ENCODE measurements at places on chromosomes 1 and 21.

GRCh38 chr1:54716299-54717047 lies 812 bp downstream of the TTC4 start:
- no peak for DNase-seq

DNA sequence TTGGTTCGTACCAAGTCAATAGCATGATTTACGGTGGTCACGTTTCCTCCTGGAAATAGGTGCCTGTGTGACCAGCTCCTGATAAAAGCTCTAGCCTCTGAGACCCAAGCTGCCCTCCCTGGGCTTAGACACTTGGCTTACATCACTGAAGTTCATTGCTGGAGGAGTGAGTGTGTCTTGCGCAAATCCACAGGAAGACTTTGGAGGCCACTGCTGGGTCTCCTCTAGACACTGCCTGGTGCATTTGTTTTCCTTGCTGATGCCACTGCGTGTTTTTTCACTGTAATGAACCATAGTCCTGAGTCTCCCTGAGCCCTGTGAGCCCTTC lies 230.6 kb downstream of the DSCAM start:
- no peak for DNase-seq

- no peak for DNase-seq
These were observed 1.4 kb downstream of the TOMM20 start for GRCh38 chr1:235127203-235127602.

GRCh38 chr1:168195199-168196135 lies 16.7 kb downstream of the TIPRL start:
- no peak for DNase-seq

- no peak for DNase-seq
These were observed 12.8 kb downstream of the PMVK start for GRCh38 chr1:154923695-154924094.

DNA sequence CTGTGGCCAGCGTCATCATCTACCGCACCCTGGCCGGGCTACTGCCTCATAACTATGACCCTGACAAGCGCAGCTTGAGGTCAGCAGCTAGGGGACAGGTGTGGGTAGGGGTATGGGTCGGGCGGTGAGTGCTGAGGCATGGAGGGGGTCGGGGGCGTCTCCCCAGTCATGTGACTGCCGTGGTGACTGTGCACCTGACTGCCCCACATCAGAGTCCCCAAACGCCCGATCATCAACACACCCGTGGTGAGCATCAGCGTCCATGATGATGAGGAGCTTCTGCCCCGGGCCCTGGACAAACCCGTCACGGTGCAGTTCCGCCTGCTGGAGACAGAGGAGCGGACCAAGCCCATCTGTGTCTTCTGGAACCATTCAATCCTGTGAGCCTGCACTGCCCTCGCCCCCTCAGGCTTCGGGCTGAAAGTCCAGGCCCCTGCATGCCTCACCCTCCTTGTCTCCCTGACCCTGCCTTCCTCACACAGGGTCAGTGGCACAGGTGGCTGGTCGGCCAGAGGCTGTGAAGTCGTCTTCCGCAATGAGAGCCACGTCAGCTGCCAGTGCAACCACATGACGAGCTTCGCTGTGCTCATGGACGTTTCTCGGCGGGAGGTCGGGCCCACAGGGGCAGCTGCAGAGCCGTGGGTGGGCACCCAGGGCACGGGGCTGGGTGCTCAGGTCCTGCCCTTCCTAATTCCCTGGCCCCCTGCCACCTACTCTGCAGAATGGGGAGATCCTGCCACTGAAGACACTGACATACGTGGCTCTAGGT lies 13.5 kb downstream of the PSRC1 start:
- DNase-seq: no peak

- no peak for DNase-seq
These were observed 62.1 kb downstream of the MATN1 start for GRCh38 chr1:30661311-30661710.

GRCh38 chr1:176785056-176785455 lies 322.1 kb downstream of the PAPPA2 start:
- no peak for DNase-seq

DNA sequence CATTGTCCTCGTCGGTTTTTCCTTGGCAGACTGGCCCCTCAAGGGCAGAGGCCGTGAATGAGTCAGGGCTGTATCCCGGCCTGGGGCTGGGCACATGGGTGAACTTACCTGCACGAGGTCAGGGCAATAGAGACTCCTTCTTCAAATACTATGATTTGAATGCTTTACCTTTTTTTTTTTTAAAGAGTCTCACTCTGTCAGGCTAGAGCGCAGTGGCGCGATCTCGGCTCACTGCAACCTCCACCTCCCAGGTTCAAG lies 5.0 kb downstream of the LAPTM5 start:
- no peak for DNase-seq

- no peak for DNase-seq
These were observed 154.9 kb downstream of the TGFBR3 start for GRCh38 chr1:91730801-91731732.

- no peak for DNase-seq
These were observed 94.4 kb downstream of the SLC35F3 start for GRCh38 chr1:233998891-233999290.

- no peak for DNase-seq
These were observed 692 bp downstream of the TARDBP start for GRCh38 chr1:11013160-11013531.

DNA sequence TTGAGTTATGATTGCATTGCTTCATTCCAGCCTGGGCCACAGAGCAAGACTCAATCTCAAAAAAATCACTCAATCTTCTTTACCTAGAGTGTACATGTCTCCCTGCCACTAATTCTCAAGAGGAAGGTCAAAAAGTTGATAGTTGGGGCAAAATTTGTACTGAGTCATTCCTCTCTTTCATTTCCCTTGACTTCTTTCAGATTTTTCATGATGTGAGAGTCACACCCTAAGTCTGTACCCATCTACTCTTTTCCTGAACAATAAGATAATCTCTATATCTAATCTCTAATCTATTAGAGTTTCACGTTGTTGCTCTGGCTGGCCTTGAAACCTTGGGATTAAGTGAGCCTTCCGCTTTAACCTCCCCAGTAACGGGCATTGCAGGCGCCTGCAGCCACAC lies 1.1 kb upstream of the BRDT start:
- no peak for DNase-seq

DNA sequence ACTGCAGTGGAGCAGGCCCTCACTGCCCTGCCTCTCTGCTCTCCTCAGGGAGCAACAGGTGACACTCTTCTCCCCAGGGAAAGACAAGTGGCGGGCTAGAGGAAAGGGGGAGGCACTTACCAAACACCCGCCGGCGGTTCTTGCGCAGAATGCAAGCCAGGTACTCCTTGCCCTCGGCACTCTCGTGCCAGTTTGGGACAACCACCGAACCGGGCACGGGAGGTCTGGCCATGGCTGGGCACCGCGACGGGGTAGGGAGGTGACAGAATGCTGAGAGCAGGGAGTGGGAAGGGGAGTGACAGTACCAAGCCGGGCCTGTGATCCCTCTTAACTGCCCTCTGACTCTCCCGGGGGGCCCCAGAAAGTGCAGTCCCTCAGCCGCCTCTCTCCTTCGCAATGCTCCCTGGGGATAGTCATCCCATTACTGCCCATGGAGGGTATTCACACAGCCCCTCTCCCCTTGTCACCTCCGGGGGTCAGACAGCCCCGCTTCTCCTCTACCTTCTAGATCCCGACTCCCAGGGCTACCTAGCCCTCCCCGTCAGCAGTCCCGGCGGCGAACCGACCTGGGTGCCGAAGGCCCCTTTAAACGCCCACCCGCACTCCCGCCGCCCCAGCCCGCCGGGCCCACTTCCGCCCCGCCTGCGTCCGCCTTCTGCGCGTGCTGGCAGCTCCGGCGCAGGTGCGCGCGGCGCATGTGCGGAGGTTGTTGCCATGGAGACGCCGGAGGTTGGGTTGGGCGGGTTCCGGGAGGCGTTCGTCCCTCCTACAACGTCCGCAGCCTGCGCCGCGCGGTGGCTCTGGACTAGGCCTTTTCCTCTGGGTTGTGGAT lies at the start of gene CPLANE2:
Gene CPLANE2 (minus strand): TSS at position 673 of the 832 bp plus-strand sequence. CDS start 441 bp downstream, at position 232.
- DNase-seq: peak; percentile 86

DNA sequence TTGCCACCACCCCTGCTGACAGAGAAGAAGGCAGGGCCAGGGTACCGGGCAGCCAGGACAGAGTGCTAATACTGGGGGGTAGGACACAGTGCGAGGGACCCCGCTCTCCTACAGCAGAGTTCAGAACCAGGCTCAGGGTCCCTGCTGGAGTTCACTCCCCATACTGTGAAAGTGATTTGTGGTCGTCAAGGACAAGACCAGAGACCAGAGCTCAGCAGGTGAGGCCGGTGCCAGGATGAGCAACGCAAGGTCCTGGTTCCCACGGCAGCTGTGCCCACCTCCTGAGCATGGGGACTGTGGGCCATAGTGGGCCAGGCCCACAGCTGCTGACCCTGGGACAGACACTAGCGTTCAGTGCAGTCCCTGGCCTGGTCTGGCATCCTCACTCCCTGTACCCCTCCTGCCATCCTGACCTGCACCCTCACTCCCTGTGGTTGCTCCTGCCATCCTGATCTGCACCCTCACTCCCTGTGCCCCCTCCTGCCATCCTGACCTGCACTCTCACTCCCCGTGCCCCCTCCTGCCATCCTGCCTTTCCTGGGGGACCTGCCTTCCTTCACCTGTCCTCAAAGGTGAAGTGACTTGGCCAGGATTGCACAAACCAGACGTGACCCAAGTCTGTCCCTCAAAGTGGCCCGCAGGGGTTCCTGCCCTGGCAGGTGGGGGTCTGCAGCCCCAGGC lies 13.8 kb upstream of the PTTG1IP start:
- DNase-seq: no peak

DNA sequence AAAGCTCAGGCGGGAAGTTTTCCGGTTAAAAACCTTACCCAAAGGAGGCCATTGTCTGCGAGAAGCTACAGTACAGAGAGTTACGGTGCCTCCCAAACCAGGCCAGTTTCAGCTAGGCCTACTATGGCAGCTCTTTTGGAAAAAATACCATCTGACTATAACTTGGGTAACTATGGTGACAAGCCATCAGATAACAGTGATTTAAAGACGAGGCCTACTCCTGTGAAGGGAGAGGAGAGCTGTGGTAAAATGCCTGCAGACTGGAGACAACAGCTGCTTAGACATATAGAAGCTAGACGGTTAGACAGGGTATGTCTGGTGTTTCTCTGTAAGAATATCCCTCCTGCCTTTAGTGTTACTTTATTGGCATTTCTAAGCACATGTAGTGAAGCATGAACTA lies 165.9 kb downstream of the LRRC40 start:
- DNase-seq: no peak

DNA sequence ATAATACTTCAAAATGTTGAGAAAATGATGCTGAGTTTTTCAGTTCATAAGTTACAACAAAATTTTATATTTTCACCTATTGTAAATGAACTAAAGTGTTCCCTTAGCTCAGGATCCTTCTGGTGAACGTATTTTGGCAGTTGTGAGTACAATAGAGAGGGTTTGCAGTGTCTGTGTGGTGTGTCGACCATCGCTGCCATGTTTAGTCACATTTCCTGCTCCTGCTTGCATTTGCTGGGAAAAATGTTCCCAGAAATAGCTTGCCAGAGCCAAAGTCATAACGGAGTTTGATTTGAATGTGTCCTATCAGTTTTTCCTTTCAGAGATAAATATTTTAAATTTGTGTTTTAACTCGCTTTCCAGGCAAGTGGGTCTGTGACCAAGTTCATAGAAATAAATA lies 117.1 kb upstream of the COL6A1 start:
- no peak for DNase-seq

DNA sequence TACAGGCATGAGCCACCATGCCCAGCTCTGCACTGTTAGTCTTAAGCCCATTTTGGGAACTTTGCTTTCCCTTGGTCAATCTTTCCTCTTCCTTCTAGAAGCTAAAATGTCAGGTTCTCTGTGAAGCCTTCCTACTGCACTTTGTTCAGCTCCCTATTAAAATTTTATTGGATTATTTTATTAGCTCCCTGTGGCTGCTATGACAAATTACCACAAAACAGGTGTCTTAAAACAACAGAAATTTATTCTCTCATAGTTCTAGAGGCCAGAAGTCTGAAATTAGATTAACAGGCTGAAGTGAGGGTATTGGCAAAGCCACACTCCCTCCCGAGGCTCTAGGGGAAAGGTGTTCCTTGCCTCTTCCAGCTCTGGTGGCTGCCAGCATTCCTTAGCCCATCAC lies 4.2 kb upstream of the SMYD2 start:
- DNase-seq: no peak

DNA sequence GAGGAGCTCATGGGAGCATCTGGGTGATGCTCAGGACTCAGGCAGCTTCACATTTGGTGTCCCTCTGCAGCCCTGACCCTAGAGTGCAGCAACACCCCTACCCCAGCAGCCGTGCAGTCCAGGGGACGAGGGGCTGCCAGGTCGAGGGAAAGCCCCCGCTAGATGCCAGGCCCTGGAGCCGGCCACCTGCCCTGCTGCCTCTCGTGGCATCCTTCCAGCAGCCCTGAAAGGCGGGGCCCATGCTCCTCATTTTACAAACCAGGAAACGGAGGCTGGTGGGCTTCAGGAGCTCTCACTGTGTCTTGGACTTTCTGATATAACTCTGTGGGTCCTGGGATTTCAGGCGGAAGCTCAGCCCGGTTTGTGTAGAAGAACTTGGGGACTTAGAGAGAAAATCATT lies 120.5 kb upstream of the WNT4 start:
- DNase-seq: no peak

DNA sequence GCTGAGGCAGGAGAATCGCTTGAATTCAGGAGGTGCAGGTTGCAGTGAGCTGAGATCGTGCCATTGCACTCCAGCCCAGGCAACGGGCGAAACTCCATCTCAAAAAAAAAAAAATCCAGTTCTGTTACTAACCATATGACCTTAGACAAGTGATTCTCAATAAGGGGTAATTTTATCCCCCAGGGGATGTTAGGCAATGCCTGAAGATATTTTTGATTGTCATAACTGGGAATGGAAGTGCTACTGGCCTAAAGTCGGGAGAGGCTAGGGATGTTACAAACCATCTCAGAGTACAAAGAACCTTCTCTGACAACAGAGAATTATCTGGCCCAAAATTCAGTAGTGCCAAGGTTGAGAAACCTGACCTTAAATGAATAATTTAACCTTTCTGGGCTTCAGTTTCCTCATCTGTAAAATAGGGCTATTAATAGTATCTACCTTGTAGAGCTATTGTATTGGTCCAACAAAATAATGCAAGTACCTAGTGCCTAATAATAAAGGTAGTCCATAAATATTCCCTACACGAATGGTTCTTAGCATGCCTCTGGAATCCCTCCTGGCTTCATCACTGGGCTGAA lies 5.8 kb upstream of the LMNA start:
- DNase-seq: no peak

DNA sequence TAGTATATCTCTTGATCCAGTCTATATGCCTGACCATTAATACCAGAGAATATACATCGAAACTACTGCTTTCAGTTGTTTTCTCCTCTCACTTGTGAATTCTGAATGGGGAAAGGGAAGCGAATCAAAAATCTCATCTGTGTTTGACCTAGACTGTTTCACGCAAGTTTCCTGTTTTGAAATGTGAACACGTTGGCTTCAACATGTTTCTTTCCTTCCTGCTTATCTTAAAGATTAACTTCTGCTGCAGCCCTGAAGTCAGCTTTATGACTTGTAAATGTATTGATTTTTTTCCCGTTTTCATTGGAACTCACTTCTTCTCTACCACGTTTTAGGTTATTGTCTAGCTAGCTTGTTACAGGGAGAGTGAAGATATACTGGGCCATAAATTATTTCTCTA lies 49.9 kb downstream of the SNX27 start:
- no peak for DNase-seq

All from NCI-H2107 (cell line).